ENCODE measurements at places on chromosomes 2 and 18.

DNA sequence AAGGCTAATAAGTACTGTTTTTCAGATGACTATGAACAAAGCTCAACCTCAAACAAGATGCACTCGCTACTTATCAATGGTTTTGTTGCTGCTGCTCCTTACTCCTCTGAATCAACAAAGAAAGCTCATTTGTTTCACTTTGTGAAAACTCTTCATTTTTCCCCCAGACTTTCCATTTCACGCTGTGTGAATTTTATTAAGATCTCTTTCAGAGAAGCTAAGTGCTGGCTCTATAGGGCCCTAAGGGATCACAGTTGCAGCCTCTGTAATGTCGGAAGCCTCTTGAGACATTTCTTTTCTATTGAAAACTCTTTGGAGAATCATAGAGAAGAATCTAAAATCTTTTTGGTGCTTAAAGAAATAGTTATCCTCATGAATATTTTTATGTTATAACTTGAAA lies 209.8 kb downstream of the CD226 start:
- DNase-seq = no peak

DNA sequence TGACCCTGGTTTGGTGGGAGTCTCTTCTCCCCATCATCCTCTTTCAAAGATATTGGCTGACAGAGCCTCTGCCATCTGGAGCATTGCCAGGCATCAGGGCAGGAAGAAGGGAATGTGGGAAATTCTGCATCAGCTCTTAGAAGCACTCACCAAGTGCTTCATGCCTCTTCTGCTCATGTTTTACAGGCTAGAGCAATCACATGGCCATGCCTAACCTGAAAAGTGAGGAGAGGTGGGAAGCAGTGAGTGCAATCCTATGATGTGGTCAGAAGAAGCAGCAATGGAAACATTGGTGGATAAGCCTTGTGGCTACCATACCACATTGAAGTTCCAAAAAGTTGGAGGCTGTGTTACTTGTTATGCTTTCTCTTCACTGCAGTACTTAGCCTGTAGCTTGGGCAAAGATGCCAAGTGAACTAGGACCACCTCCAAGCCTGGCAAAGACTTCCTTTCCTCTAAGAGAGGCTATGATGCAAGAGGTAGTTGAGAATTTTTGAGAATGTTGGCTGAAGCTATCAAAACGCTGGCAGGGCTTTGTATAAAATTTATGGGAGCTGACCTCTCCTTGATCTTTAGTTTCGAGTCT lies 64.1 kb downstream of the BCL2L11 start:
- DNase-seq = no peak

DNA sequence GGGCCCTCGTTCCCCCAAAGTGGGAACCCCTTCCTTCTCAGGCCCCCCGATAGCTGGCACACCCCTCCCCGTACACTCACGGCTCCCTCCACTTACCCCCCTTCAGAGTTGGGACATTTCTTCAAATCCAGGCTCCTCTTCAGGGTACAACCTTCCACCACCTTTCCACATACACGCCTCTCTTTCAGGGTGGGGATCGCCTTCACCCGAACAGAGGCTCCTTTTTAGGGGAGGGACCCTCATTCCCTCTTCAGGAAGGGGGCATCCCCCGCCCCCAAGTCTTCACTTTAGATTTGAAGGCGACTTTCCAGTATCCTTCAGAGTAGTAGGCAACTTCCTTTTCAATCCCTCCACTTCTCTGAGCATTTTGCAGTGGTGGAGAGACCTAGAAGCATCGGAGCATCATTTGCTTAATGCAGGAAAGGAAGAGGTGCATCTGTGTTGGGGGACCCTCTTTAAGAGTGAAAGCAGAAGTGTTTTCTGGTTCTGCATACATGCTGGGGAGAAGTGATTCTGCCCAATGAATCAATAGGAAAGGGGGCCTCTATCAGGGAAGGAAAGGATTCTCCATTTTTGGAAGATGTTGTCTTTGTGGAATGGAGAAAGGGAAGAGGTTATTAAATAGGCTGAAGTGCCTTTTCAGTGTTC lies 845 bp downstream of the EML4 start:
- DNase-seq = no peak

- no peak for DNase-seq
These were observed 32.7 kb downstream of the TMEM131 start for GRCh38 chr2:97963079-97963406.

GRCh38 chr18:80169607-80170006 lies 60.5 kb downstream of the ADNP2 start:
- no peak for DNase-seq

DNA sequence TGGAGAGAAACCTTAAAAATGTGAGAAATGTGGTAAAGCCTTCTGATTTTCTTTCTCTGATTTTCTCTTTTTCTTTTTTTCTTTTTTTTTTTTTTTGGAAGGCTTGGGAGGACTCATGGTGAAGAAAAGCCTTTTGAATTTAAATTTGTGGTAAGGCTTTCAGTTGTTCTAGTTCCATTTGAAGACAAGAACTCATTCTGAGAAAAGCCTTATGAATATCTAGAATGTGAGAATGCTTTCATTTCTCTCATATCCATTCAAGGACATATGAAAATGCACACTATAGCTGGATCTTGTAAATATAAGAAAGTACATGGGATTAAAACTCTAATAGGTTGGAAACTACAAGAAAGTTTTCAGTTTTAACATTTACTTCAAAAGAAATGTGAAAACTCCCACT lies 1045.2 kb upstream of the NRXN1 start:
- DNase-seq = no peak

GRCh38 chr2:192230889-192231453 lies 36.2 kb upstream of the TMEFF2 start:
- DNase-seq = peak; percentile 83

GRCh38 chr2:88269836-88270235 lies 99.7 kb downstream of the THNSL2 start:
- no peak for DNase-seq
